NB4 (cell line): ENCODE measurements at places on chromosomes 4 and X.

- DNase-seq, result no peak
These were observed 29.1 kb downstream of the PPP2R2C start for GRCh38 chr4:6443035-6444023.

- no peak for DNase-seq
These were observed 233.6 kb upstream of the WDFY3 start for GRCh38 chr4:85200106-85200505.

DNA sequence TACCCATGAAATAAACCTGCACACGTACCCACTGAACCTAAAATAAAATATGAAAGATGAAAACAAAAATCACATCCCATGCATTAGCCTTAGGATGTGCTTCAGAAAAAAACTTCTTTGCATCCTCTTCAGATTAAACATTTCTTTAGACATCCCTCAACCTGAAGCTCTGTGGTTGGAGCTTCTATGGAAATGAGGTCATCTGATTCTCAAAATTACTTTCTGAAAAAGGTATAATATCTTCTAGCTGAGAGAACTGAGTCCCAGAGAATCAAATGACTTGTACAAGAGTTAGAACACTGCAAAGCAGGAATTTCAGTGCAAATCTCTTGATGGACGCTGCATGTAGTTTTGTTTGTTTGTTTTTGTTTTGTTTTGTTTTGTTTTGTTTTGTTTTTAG is 19.1 kb upstream of the ANTXR2 start:
- DNase-seq, result no peak

GRCh38 chrX:139554376-139554775 is 23.8 kb downstream of the F9 start:
- DNase-seq, result no peak

DNA sequence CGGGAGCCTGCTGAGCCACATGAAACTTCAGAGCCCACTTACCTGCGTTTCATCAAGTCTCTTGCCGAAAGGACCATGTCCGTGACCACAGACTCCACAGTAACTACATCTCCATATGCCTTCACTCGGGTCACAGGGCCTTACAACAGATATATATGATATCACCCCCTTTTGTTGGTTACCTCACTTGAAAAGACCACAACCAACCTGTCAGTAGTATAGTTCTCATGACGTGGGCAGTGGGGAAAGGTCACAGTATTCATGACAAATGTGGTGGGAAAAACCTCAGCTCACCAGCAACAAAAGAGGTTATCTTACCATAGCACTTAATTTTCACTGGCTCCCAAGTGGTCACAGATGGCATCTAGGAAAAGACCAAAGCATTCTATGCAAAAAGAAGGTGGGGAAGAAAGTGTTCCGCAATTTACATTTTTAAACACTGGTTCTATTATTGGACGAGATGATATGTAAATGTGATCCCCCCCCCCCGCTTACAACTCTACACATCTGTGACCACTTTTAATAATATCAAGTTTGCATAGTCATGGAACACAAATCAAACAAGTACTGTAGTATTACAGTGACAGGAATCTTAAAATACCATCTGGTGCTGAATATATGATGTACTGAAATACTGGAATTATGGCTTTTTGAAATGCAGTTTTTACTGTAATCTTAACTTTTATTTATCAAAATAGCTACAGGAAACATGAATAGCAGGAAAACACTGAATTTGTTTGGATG is 129.9 kb downstream of the TET2 start:
- DNase-seq, result no peak

GRCh38 chr4:81272671-81273070 is 57.6 kb upstream of the PRKG2 start:
- DNase-seq, result no peak

GRCh38 chrX:40095583-40096394 is 2.0 kb downstream of the BCOR start:
- DNase-seq, result peak; percentile 90

DNA sequence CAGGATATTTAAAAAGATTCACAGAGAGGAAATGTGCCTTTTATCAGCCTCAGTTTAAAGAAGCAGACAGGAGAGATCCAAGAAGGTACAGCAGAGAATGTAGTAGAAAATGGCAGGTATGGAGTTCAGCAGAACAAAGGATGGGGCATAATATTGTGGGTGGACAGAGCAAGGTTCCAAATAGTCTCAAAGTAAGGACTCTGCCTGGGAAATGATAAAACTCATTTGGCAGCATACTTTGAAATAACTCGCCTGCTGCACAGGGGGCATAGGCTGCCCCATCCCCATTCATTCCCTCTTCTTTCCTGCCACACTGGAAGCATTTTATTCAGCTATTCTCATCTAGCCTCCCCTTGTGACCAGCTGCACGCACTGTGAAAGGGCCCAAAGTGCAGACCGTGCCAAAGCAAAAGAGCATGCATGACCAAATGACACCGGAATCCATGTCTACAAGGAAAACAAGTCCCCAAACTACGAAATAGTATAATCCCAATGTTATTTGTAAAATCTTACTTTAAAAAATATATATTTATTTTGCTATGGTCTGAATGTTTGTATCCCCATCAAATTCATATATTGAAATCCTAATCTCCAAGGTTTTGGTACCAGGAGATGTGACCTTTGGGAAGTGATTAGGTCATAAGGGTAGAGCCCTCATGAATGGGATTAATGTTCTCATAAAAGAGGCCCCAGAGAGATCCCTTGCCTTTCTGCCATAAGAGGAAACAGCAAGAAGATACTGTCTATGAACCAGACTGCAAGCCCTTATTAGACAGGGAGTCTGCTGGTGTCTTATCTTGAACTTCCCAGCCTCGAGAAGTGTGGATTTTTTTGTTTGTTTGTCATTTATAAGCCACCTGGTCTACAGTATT is 77.4 kb upstream of the PRSS48 start:
- no peak for DNase-seq

GRCh38 chrX:42143866-42144592 is 220.7 kb upstream of the CASK start:
- DNase-seq, result no peak

GRCh38 chr4:156983366-156983765 is 11.8 kb upstream of the PDGFC start:
- DNase-seq, result no peak

DNA sequence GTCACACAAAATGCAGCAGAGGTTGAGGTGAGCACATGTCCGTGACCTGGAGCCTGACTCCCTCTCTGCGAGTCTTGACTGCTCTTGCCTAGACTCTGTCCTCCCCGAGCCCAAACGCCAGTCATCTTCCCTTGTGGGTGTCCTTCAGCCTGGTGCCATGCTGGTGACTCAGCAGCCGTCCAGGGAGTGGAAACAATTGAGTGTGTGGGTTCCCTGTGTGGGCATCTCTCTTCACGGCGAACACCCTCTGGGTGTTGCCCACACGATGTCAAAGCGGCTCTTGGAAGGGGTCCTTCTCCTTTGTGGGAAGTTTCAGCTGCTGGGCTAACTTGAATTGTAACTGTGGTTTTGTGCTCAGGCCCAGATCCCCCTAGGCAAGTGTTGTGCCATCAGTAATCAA is 17.5 kb upstream of the MSANTD1 start:
- no peak for DNase-seq

DNA sequence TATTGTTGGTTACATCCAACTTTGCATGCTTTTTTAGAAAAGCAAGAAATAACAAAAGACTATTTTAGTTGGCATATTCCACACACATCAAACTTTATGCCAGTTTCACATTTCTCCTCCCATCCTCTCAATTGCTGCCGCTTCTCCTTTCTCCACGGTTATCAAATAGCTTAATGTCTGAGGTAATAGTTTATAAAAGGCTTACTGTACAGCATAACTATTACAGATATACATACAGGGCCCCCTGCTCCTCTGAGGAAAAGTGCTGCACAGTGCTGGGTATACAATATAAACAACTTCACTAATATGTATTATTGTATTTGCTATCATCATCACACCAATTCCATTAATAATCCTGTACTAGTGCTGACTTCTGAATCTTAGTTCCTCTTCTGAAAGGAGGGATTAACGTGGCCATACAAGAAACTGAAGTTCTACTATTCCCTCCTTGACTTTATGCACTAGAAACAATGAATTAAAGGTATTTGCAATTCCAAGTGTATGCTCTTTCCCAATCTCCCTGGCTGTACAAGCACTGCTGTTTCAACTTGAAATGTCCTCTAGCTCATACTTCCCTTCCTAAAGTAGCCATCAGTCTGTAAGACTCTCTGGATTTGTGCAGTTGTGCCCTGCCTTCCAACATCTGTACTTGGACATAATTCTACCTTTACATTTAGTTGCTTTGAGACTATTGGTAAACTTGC is 2.5 kb downstream of the CCNI start:
- DNase-seq, result peak; percentile 31

- no peak for DNase-seq
These were observed 1144.4 kb downstream of the NLGN4X start for GRCh38 chrX:5084279-5084678.

DNA sequence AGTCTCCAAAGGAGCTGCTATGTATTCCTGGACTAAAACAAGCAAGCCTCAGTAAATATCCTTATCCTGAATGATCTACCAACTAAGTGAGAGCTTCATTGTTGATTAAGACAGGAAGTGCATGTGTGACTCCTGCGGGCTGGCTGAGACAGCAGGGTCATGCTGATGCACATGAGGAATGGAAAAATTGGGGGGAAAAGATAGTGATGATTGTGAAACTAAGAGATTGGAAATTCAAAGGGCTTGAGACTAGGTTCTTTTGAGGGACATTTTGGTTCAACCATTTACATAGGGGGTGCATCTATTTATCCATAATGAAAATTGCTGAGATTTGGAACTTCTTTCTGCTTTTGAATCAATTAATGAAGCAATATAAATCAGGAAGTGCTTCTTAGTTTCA is 61.1 kb upstream of the C1QTNF7 start:
- DNase-seq, result peak; percentile 21

DNA sequence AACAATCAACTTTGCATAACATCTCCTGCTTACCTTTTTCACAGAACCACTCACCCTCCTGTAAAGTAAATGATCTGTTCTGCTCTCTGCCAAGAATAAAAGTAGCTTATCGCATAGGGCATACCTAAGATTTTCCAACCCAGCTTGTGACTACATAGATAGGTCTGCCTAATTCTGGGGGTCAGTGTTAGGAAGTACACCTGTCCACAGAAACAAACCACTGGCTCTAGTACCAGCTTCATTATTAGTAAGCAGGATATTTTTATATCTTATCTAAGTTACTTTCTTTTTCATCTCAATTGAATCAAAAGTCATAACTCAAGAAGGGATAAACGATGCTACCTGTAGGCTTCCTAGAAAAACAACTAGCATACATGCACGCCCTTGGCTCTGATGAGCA is 23.8 kb downstream of the CXCL1 start:
- no peak for DNase-seq
